Posterior vena cava (tissue), 2 donors: ENCODE measurements at places on chromosomes 2 and 18. TPM values are rescaled to one million over a fixed set of nuclear protein-coding genes. Genes with fewer than 3 reads are reported as not detected.

TRIM43 gene
- total RNA-seq = not detected

DOK6 gene
- 8.7 TPM for total RNA-seq

ALPP gene
- total RNA-seq = not detected

NFATC1 gene
- total RNA-seq = 23.9 TPM

ING5 gene
- 18.6 TPM for total RNA-seq

PAIP2B gene
- total RNA-seq = 2.8 TPM

HTR2B gene
- 4.9 TPM for total RNA-seq

GALNT1 gene
- 54.0 TPM for total RNA-seq

GRCh38 chr2:158179660-158180059 lies 78.0 kb downstream of the UPP2 start:
- DNase-seq = no peak

DNA sequence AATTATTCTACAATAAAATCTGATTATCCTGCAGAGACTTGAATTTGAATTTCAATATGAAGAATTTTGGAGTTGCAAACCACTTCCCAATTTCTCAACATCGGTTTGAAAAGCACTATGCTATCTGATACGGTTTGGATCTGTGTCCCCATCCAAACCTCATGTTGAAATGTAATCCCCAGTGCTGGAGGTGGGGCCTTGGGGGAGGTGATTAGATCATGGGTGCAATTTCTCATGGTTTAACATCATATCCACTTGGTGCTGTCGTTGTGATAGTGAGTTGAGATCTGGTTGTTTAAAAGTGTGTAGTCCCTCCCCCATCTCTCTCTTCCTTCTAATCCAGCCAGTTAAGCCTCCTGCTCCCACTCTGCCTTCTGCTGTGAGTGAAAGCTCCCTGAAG lies 205.7 kb downstream of the NBAS start:
- no peak for DNase-seq

GRCh38 chr2:195563857-195564512 lies 93.0 kb upstream of the SLC39A10 start:
- no peak for DNase-seq

DNA sequence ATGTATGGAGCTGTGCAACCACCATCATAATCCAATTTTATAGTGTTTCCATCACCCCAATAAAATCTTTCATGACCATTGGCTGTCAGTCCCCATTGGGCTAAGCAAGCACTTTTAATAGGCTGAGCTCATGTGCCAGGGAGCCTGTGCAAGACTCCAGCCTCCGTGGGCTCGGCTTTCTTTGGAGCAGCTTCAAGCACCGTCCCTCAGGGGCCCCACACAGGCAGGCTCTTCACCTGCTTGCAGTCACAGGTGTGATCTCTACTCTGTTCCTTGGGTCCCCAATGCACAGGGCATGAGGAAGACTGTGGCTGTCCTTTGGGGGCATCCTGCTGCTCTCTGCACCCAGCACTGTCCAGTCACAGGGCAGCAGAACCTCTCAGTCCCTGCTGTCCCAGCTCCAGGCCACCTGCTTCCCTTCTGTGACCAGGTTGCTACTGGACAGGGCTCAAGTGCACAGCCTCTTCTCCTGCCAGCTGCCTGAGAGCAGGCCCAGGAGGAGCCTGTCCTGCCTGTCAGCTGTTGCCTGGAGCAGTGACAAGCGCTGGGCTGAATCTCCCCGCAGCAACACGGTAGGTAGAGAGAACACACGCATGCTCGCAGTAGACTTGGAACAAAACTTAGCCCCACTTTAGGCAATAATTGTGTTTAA lies 40.7 kb upstream of the TMEM131 start:
- DNase-seq = no peak

DNA sequence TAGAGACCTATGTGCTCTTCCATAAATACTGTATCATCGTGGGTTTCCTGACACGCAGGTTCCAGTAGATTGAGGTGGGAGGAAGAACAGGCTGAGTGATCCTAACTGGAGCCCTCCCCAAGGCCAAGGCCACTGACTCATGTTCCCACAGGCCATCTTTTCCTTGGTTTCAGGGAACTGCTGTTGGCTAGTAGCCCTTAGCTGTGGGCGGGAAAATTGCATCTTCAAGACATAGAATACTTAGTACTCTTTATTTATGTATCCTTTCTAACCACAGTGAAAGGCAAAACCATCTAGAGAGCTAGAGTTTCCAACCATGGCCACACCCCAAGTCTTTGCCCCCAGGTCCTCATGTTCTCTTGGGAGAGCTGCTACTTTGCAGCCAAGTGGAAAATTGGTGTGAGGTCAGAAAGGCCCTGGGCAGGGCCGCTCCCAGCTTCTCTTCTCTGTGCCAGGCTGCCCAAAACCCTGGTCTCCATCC lies 55.9 kb downstream of the COPS8 start:
- peak; percentile 87 for DNase-seq

- DNase-seq = no peak
Observed at GRCh38 chr2:26139269-26140183, 33.4 kb upstream of the GAREM2 start.

DNA sequence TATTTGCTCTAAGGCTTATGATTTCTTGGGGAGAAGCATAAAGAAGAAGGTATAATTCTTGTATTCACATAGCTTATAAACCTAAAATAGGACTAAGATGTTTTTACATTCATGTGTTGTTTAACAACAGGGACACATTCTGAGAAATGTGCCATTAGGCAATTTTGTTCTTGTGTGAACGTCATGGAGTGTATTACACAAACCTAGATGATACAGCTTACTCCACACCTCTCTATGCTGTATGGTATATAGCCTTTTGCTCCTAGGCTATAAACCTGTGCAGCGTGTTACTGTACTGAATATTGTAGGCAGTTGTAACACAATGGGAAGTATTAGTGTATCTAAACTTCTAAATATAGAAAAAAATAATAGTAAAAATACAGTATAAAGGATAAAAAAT lies 92.1 kb downstream of the PHLPP1 start:
- DNase-seq = no peak

- no peak for DNase-seq
Observed at GRCh38 chr2:148586522-148587128, 57.9 kb upstream of the EPC2 start.

GRCh38 chr2:228871012-228871411 lies 400.1 kb downstream of the PID1 start:
- no peak for DNase-seq

DNA sequence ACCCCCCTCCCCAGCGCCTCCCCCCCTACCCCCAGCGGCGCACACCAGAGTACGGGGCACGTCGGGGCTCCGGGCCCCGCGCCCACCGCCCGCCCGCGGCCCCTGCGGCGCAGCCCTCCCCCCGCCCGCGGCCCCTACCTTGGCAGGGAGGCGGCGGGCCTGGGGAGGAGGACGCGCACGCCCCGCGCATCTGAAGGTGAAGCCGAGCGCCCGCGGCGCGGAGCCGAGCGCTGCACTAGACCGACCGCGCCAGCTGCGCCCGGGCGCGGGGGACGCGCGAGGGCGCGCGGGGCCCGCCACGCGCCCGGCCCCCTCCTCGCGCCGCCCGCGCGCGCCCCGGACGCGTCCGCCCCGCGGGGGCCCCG lies at the start of gene ZNF516:
TSS of gene ZNF516 (minus strand) at position 237 of the 365 bp plus-strand sequence. CDS start 52,188 bp downstream, outside the sequence.
- peak; percentile 85 for DNase-seq

DNA sequence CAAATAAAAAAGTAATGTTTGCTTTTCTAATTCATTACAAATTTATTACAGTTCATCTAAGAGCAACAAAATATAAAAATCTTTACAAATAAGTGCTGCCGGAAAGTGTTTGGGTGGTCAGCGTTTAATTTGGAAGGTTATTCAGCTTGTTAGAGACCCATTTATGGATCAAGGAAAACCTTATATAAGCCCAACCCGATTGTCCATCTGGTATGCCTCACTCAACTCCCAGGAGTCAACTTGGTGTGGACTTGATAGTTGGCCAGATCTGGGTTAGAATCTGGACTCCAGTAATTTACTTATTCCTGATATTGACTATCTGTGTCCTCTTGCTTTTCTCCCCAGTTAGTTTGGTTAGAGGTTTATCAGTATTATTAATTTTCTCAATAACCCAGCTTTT lies 106.2 kb downstream of the KCTD1 start:
- DNase-seq = no peak

DNA sequence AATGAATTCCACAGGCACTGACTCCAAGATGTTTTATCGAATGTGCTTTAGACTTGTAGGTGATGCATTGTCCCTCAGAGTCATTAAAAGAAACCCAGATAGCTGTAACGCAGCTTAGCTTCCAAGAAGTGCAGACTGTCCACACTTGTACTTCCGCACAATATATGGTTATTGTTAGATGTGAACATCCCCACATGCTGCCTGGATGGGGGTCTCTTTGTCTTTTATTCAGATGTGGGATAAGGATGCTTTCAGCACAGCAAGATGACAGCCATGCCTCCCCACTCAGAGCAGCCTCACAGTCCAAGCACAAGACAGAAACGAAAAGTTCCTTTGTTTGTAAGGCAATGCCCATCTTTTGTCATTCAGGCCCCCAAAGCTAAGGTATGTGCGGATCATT lies 416.6 kb downstream of the HRH4 start:
- no peak for DNase-seq

GRCh38 chr2:20390524-20391123 lies 40.0 kb upstream of the PUM2 start:
- no peak for DNase-seq

GRCh38 chr18:70290482-70291294 lies 1.8 kb downstream of the SOCS6 start:
- no peak for DNase-seq

- no peak for DNase-seq
Observed at GRCh38 chr2:101442667-101443061, 32.2 kb downstream of the RFX8 start.

DNA sequence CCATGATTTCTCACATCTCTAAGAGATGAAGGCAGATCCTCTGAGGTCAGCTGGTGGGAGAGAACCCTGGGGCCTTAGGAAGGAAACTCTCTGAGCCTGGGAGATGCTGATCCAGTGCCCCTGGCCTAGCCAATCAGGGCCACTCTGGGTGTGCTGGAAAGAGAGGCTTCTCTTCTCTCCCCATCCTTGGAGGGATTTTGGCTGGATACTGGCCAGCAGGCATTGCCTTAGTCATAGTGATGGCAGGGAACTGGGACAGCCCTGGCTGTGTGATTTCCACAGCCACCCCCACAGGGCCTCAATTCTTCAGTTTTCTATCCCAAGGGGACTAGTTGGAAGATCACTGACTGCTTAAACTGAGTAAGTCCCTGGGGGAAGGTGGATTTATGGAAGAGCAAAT lies 26.6 kb upstream of the PLB1 start:
- no peak for DNase-seq
